Psoas muscle (tissue), 8 donors: ENCODE measurements at places on chromosomes 13 and 19. TPM values are rescaled to one million over a fixed set of nuclear protein-coding genes. Genes with fewer than 3 reads are reported as not detected.

Gene N4BP2L1
- polyA plus RNA-seq: 3.4 TPM

Gene FFAR3
- polyA plus RNA-seq: 0.04 TPM

Gene MCEMP1
- 0.21 TPM for polyA plus RNA-seq

Gene GNA15
- 0.56 TPM for polyA plus RNA-seq

Gene ZNF829
- 0.65 TPM for polyA plus RNA-seq

Gene PSMD8
- polyA plus RNA-seq: 791 TPM

Gene CDADC1
- 3.6 TPM for polyA plus RNA-seq

Gene ZNF729
- polyA plus RNA-seq: not detected

Gene CILP2
- 0.03 TPM for polyA plus RNA-seq

Gene MBD3L2
- polyA plus RNA-seq: not detected

Gene C1QTNF9
- 4.6 TPM for polyA plus RNA-seq

Gene ADGRE1
- polyA plus RNA-seq: 0.04 TPM

Gene SYDE1
- polyA plus RNA-seq: 3.5 TPM

Gene ICAM5
- 0.04 TPM for polyA plus RNA-seq

Gene NCAN
- polyA plus RNA-seq: 0.03 TPM

Gene VN1R2
- polyA plus RNA-seq: not detected

Gene CYP2F1
- polyA plus RNA-seq: not detected

Gene SIAH3
- polyA plus RNA-seq: 0.03 TPM

Gene OR7A5
- polyA plus RNA-seq: 0.01 TPM

Gene OR7G3
- polyA plus RNA-seq: not detected

Gene USE1
- 57.1 TPM for polyA plus RNA-seq

Gene ZNF541
- polyA plus RNA-seq: 0.08 TPM

Gene ATP4B
- polyA plus RNA-seq: not detected

Gene ADGRE3
- not detected for polyA plus RNA-seq

Gene LGI4
- 9.5 TPM for polyA plus RNA-seq

Gene CAMSAP3
- 0.04 TPM for polyA plus RNA-seq

Gene DZIP1
- 1.1 TPM for polyA plus RNA-seq

Gene CRX
- not detected for polyA plus RNA-seq

Gene ZNF433
- 1.4 TPM for polyA plus RNA-seq

Gene COL5A3
- polyA plus RNA-seq: 8.5 TPM

Gene NFIX
- polyA plus RNA-seq: 22.2 TPM

Gene RCBTB1
- 2.2 TPM for polyA plus RNA-seq
